ENCODE measurements at places on chromosomes 5 and 9.

DNA sequence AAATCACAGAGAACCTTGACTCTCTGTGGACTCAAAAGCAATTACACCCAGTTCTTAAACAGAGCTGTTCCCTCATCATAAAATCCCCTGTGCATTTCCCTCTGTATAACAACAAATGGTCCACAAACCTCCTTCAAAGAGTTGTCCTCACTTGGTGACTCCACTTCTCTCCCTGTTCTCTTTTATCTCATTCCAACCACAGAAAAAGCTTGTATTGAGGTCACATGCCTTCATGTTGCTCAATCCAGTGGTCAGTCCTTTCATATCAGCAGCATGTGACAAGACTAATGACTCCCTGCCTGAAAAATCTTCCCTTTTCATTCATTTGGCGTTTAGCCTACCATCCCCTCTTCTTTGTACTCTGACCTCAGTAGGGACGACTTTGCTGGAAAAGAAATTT is 158.0 kb downstream of the DEPDC1B start:
- DNase-seq, result no peak

GRCh38 chr5:12292610-12293204 is 388.5 kb upstream of the CTNND2 start:
- DNase-seq, result no peak

DNA sequence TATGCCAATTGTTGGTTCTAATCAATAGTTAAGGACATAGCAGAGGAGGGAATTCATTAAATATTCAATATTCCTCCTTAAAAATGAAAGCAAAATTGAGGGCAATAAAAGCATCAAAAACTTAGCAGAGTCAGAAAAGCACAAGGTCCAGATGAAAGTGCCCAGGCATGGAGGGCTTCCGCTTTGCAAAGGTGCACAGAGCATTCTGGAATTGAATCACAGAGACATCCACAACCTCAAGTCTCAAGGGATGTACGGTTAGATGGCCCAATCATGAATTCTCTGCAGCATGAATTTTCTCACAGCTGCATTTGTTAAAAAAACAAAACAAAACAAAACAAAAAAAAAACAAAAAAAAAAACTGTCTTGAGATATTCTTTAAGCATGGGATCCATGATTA is 253.7 kb downstream of the SPOCK1 start:
- no peak for DNase-seq

DNA sequence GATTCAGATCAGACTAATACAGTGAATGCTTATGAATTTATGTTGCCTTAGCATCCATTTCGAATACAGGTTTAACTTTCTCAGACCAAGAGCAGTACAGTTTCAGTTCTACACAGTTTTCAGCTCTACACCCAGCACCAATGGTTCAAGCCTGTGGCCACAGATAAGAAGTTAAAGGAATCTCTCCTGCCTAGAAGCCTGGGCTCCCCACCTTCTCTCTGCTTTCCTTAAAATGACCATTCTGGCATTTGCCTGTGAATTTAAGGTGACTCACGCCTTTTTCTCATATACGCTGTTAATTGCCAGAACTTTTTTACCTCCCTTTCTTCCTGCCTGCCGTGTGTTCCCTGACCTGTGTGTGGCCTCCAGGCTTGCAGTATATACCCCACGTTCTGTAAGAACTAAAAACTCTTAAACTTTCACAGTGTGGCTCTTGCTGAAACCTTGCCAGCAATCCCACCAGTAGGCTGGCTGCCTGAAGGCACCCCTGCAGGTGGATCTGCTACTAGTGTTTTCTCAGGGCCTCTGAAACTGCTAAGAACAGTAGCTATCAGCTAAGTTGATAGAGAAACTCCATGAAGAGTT is 692.8 kb upstream of the CDH18 start:
- no peak for DNase-seq

GRCh38 chr5:74442466-74442865 is 198.1 kb downstream of the ENC1 start:
- DNase-seq, result no peak

DNA sequence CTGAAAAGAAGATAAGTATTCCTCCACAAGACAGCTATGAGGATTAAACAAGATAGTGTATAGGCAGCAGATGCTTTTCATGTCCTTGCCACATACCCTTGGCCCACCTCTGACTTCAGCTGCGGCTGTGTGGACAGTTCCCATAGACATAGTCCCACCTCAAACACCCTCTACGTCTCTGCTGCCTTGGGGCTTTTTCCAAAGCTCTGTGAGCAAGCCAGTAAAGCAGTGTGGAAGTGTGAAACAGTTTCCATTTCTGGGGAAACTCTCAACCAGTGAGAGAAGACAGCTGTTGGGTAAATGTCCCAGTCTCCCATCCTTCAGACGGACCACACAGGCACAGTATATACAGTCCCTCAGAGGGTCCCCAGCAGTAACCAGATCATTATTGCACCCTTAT is 125.5 kb downstream of the CDK5RAP2 start:
- no peak for DNase-seq

- DNase-seq, result no peak
Observed at GRCh38 chr9:79768194-79768593, 196.4 kb downstream of the TLE4 start.

DNA sequence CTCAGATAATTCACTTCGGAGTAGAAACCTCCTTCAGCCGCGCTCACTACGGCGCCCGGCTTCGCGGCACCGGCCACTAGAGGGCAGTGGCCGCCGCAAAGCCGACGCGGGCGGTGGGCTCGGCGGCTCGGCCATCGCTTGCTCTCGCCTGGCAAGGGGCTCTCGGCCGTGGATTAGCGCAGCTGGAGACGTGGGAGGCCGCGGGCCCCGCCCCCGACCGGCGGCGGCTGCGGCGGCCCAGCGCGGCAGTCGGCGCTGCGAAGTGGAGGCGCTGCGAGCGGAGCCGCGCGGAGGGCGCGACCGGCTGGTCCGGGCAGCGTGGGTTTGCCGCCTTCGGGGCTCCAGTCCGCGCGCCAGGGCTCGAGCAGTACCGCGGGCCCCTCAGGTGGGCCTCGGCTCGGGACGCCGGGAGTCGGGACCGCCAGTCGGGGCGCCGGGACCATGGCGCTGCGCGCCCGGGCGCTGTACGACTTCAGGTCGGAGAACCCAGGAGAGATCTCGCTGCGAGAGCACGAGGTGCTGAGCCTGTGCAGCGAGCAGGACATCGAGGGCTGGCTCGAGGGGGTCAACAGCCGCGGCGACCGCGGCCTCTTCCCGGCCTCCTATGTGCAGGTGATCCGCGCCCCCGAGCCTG is at the start of gene SNX18:
TSS of gene SNX18 (plus strand) at position 248 of the 634 bp plus-strand sequence. CDS start at position 442, 194 bp downstream.
- peak; percentile 48 for DNase-seq

GRCh38 chr5:143229896-143230675 is 173.4 kb downstream of the NR3C1 start:
- DNase-seq, result no peak

Measured in cerebellar nuclear complex (tissue), 1 donor.